ENCODE measurements at places on chromosomes 6 and 20. TPM values are rescaled to one million over a fixed set of nuclear protein-coding genes. Genes with fewer than 3 reads are reported as not detected.

DNA sequence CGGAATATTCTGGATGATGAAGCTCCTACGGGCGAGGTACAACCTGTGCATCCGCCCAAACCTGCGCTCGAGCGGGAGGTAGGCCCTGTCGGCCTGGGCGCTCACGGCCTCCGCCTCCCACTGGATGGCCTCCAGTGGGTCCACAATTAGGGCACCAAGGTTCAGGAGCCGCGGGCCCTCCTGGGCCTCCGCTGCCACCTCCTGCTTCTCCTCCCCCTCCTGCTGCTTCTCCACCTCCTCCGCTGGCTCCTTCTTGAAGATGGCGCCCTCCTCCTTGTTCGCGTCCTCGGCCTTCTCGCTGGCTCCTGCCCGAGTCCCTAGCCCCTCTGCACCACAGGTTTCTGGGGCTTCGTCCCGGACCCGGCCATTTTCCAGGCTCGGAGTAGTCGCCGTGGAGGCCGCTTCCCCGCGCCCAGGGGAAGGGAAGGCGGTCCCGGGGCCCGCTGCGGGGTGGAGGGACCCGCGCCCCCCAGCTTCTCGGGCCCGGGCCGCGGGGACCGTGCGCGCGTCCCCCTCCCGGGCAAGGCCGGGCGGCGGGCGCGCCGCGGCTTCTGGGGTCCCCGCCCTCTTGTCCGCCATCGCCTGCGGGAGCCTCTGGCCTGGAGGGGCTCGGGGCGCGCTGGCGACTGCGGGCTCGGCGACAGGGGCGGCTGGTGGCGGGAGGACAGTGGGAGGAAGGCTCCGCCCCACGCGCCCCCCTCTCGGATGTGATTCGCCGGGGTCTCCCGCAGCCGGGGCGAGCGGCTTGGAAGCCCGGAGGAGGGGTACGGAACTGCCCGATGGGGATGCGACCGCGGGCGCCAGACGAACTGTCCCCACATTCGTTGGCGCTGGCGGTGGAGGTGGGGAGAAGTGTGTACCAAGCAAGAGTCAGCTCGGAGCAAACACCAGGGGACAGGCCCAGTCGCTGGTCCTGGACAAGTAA is 17.6 kb downstream of the PLAGL2 start:
- H3K4me1 ChIP-seq = peaks cover 21% of the 10 kb centered on the region
- H3K36me3 ChIP-seq = peaks cover 2% of the 10 kb centered on the region
- peak overlapping the region; percentile 76 for H3K27ac ChIP-seq
- no peaks in the 10 kb centered on the region for H3K27me3 ChIP-seq
- DNase-seq = peak; percentile 62

- no peak for DNase-seq
- H3K36me3 ChIP-seq = no peaks in the 10 kb centered on the region
- peaks cover 11% of the 10 kb centered on the region for H3K4me1 ChIP-seq
- H3K27me3 ChIP-seq = no peaks in the 10 kb centered on the region
- no peak overlapping the region for H3K4me3 ChIP-seq
Observed at GRCh38 chr6:37137201-37138090, 32.5 kb upstream of the PIM1 start.

DNA sequence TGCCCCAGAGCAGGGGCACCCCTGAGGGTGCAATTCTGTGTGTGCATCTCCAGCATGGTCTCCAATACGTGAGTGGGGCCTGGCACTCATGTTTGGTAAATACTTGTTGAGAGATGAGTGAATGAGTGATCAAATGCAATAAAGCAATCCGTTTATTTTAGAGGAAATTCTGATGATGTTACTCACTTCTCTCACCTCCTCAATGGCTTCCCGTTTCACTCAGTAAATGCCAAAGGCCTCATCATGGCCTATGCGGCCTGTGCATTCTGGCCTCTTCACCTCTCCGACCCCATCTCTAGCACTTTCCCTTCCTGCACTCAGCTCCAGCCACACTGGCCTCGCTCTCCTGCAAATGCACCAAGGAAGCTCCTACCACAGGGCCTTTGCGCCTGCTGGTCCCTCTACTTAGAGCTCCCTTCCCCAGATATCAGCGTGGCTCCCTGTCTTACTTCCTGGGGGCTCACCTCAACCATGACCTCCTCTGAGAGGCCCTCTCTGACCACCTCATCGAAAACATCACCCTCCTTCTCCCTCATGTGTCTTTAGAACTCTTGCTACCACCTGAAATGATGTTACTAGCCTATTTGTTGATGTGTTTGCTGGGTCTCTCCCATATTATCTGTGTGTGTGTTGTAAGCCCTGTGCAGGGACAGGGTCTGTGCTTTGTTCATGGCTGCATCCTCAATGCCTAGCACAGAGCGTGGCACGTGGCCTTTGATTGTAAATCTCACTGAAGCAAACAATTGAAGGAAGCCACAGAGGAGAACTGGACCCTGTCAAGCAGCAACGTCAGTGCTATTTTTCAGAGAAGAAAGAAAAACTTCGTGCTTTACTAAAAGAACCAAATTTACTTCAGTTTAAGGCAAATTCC is 42.6 kb downstream of the RAB44 start:
- H3K27ac ChIP-seq = no peak overlapping the region
- H3K36me3 ChIP-seq = no peaks in the 10 kb centered on the region
- H3K4me3 ChIP-seq = no peak overlapping the region
- DNase-seq = no peak
- H3K4me1 ChIP-seq = peaks cover 13% of the 10 kb centered on the region
- H3K27me3 ChIP-seq = no peaks in the 10 kb centered on the region

DNA sequence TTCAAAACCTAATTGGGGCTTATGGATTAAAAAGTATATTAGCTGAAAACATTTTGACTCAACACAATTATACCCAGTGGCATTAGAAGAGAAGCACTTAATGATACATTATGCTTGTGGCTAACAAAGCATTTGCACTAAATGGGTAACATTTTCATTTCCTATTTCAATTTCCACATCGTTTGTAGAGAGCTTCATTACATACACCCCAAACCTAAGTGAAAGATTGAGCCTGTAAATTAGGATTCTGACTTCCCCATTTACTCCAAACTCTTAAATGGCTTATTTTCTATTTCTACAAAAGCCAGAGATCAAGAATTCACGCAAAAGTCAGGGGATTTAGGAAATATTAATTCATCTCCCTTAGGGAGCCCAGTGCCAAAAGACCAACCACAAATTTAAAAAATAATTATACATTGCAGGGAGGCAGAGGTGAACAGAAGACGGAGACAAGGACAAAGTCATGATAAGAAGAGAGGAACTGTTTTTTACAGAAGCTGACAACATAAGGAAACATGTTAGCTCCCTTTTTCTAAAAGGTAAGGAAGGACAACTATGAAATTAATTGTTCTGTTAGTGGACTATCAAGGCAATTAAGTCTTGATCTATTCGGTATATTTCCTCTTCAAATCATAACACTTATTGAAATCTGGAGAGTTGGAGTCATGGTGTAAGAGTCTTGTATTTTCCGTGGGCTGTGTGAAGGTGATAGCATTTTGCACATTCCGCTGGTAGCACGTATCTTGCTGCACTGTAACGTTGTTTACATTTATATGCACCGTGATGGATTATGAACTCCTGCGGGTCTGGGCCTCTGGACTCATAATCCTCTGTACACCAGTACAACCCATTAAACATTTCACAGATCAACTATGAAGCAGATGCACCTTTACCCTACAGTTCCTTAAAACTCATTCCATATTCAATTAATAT is 24.8 kb upstream of the EZR start:
- no peaks in the 10 kb centered on the region for H3K4me1 ChIP-seq
- no peak overlapping the region for H3K4me3 ChIP-seq

GRCh38 chr6:102023977-102024657 is 630.6 kb downstream of the GRIK2 start:
- H3K4me1 ChIP-seq = no peaks in the 10 kb centered on the region
- H3K36me3 ChIP-seq = no peaks in the 10 kb centered on the region
- no peak overlapping the region for H3K4me3 ChIP-seq
- no peak for DNase-seq
- no peak overlapping the region for H3K27ac ChIP-seq

DNA sequence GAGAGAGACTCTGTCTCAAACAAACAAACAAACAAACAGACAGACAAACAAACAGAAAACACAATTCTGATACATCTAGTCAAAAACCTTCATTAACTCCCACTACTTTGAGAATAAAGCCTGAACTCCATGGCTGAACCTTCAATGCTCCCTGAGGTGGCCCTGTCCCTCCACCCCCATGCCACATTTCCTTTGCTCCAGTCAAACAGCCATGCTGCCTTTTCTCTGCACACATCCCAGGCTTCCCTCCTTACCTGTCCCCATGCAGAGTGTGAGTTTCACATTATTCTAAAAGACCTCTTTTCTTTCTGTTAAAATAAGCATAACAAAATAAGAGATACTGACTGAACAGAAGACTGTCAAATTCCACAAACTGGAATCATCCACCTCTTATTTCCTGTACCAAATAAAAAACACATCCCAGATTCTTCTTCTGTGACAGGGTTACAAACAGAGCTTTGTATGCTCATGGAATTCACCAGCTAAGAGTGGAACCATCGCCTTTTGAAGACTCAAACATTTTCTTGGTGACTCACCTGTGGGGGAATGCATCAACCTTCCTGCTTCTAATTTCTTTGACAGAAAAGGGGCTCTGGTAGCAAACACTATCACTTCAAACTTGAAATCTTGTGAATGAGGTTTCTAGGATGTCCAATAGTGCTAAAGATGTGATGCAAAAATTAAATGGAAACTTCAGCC is 71.0 kb upstream of the SLC22A16 start:
- no peak overlapping the region for H3K4me3 ChIP-seq
- no peak overlapping the region for H3K27ac ChIP-seq
- H3K4me1 ChIP-seq = peaks cover 5% of the 10 kb centered on the region
- DNase-seq = no peak

- H3K4me1 ChIP-seq = peaks cover 11% of the 10 kb centered on the region
- H3K27me3 ChIP-seq = peaks cover 68% of the 10 kb centered on the region
- peak; percentile 40 for DNase-seq
- no peak overlapping the region for H3K4me3 ChIP-seq
- H3K36me3 ChIP-seq = no peaks in the 10 kb centered on the region
Observed at GRCh38 chr6:41503827-41504465, 42.2 kb upstream of the FOXP4 start.

GRCh38 chr20:63520504-63520933 is at the start of gene PPDPF:
TSS of gene PPDPF (plus strand) at chr20:63520765. CDS start at chr20:63521309, 544 bp downstream.
- peak within 1 kb of the TSS; percentile 75 for H3K27ac ChIP-seq
- peak; percentile 93 for DNase-seq
- peaks cover 6% of the 10 kb centered on the region for H3K27me3 ChIP-seq
- H3K4me1 ChIP-seq = peaks cover 9% of the 10 kb centered on the region
- peak within 1 kb of the TSS; percentile 79 for H3K4me3 ChIP-seq

GRCh38 chr6:90298459-90299053 is 1.9 kb upstream of the BACH2 start:
- peaks cover 9% of the 10 kb centered on the region for H3K4me1 ChIP-seq
- no peak for DNase-seq
- no peak overlapping the region for H3K27ac ChIP-seq
- H3K4me3 ChIP-seq = no peak overlapping the region

GRCh38 chr6:70312165-70312745 is 9.4 kb upstream of the COL9A1 start:
- no peaks in the 10 kb centered on the region for H3K36me3 ChIP-seq
- H3K4me1 ChIP-seq = peaks cover 1% of the 10 kb centered on the region
- H3K27ac ChIP-seq = no peak overlapping the region
- peaks cover 10% of the 10 kb centered on the region for H3K27me3 ChIP-seq
- no peak overlapping the region for H3K4me3 ChIP-seq

DNA sequence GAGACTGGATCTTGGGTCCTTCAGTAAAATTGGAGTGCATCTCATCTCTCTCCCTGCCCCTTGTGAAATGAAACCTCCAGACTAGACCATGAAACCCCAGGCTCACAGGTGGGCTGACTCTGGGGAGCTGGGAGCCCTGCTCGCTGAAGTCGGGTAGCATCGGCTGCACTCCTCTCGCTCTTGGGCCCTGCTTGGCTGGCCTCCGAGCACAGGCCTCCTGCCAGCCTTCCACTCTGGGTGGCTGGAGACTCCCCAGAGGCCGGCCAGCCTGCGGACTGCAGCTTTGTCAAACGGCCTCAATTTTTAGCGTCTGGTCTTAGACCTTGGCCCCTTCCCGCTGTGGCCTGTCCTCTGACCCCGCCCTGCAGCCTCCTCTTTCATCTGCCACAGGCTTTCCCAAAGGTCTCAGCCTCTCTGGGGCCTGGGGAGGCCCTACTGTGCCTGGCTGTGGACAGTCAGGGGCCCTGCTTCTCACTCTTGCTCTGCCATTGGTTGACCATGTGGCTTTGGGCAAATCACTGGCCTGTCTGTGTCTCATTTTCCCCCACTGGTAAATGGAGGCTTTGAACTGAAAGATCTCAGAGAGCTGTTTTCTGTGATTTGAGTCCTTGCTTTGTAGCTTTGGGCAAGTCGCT is 45.1 kb downstream of the SRC start:
- no peaks in the 10 kb centered on the region for H3K27me3 ChIP-seq
- H3K36me3 ChIP-seq = no peaks in the 10 kb centered on the region
- no peak overlapping the region for H3K27ac ChIP-seq
- H3K4me1 ChIP-seq = no peaks in the 10 kb centered on the region

GRCh38 chr6:70385901-70386300 is 27.4 kb upstream of the FAM135A start:
- no peak overlapping the region for H3K27ac ChIP-seq
- H3K27me3 ChIP-seq = peaks cover 3% of the 10 kb centered on the region
- DNase-seq = no peak
- no peaks in the 10 kb centered on the region for H3K36me3 ChIP-seq
- H3K4me3 ChIP-seq = no peak overlapping the region

DNA sequence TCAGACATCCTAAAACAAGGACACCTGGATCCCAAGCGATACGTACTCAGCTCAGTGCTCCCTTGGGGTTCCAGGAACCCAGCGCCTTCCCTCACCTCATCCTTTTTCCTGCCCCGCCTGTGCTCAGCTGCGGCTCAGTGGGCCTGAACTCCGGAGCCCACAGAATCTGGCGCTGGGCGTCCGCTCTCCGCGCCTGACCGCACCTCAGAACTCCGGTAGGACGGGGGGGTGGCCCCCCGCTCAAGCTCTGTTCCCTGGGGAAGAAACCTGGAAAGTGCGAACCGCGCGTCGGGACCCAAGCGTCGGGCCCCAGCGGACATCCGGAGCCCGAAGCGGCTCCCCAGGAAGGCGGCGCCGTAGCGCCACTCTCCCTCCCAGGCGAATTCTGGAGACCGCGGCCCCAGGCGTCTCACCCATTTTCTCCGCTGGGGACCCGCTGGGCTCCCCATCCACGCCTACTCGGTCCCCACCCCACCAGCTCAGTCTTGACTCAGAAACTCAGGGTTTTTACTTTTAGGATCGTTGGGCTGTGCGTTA is 336 bp upstream of the LY6G5C start:
- peak overlapping the region; percentile 77 for H3K27ac ChIP-seq
- peaks cover 28% of the 10 kb centered on the region for H3K4me1 ChIP-seq
- no peaks in the 10 kb centered on the region for H3K36me3 ChIP-seq
- DNase-seq = peak; percentile 64

- peaks cover 11% of the 10 kb centered on the region for H3K4me1 ChIP-seq
- DNase-seq = peak; percentile 86
- H3K36me3 ChIP-seq = no peaks in the 10 kb centered on the region
- H3K27me3 ChIP-seq = peaks cover 6% of the 10 kb centered on the region
- H3K4me3 ChIP-seq = no peak overlapping the region
Observed at GRCh38 chr20:31822421-31823330, 3.5 kb downstream of the MYLK2 start.

- H3K4me3 ChIP-seq = peak overlapping the region; percentile 75
- peaks cover 68% of the 10 kb centered on the region for H3K4me1 ChIP-seq
- no peak for DNase-seq
- H3K27ac ChIP-seq = peak overlapping the region; percentile 96
- H3K36me3 ChIP-seq = peaks cover 13% of the 10 kb centered on the region
Observed at GRCh38 chr6:159062976-159063375, 18.2 kb upstream of the TAGAP start.

Gene ADAM33
- not detected for total RNA-seq

Gene GPR6
- not detected for total RNA-seq

Gene PI16
- 0.37 TPM for total RNA-seq

Gene BPIFB4
- not detected for total RNA-seq
